Fibroblast of the aortic adventitia (primary cell): ENCODE measurements at places on chromosomes 6 and 20. TPM values are rescaled to one million over a fixed set of nuclear protein-coding genes. Genes with fewer than 3 reads are reported as not detected.

FLRT3 gene
- total RNA-seq = 0.54 and 5.9 TPM in 2 replicates

DNA sequence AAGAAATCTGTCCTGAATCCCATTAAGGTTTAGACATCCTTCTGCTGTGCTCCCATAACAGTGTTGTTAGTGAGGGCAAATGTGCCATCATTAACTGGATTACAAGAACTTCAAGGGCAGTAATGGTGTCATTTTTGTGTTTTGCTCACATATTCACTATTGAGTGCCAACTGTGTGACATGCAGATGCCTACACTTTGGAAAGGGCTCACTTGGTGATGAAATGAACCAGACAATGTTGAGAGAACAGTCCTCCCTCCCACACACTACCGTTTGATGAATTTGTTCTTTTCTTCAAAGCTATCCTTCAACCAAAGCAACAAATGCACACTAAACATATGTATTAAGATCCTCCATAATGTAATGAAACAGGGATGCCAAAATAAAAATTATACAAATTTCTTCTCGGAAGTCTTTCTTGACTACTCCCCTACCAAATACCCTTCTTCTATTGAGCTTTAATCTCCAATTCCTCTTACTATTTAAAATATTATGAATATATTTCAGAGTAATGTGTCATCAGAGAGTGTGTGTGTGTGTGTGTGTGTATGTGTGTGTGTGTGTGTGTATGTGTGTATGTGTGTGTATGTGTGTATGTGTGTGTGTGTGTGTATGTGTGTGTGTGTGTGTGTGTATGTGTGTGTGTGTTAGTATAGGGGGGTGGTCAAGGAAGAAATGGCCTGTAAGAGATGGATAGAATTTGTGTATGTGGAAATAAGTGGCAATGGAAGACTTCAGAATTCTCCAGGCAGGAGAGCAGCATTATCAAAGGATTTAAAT lies 92.3 kb upstream of the ENPP5 start:
- DNase-seq = no peak

ZSWIM3 gene
- 1.9 and 4.3 TPM in 2 replicates for total RNA-seq

KIF25 gene
- total RNA-seq = not detected in 2 replicates

LCA5 gene
- total RNA-seq = 7.4 and 12.1 TPM in 2 replicates

GRCh38 chr6:4059115-4059777 lies 19.7 kb downstream of the FAM217A start:
- peak; percentile 71 for DNase-seq

GRCh38 chr6:155543166-155543847 lies 87.7 kb upstream of the NOX3 start:
- DNase-seq = no peak

GRCh38 chr6:169858935-169859351 lies 107.5 kb downstream of the ERMARD start:
- no peak for DNase-seq

- DNase-seq = peak; percentile 63
Measured at GRCh38 chr20:53748821-53749421, 155.3 kb upstream of the ZNF217 start.

GRCh38 chr6:106135911-106136571 lies 49.9 kb downstream of the PRDM1 start:
- DNase-seq = no peak

OR2J3 gene
- not detected in 2 replicates for total RNA-seq

- no peak for DNase-seq
Measured at GRCh38 chr20:63106765-63107448, 100.1 kb upstream of the BHLHE23 start.

SEMG1 gene
- total RNA-seq = not detected in 2 replicates

MARCKS gene
- 122 and 144 TPM in 2 replicates for total RNA-seq

TLDC2 gene
- total RNA-seq = 0.18 TPM in 1 of 2 replicates, not detected in the other

GSTA2 gene
- total RNA-seq = not detected in 2 replicates
